ENCODE measurements at places on chromosomes 13 and 19. TPM values are rescaled to one million over a fixed set of nuclear protein-coding genes. Genes with fewer than 3 reads are reported as not detected.
A peak's percentile ranks its signal among the peaks of the same experiment; 100 is the strongest.

The CGB1 gene
- not detected for total RNA-seq

DNA sequence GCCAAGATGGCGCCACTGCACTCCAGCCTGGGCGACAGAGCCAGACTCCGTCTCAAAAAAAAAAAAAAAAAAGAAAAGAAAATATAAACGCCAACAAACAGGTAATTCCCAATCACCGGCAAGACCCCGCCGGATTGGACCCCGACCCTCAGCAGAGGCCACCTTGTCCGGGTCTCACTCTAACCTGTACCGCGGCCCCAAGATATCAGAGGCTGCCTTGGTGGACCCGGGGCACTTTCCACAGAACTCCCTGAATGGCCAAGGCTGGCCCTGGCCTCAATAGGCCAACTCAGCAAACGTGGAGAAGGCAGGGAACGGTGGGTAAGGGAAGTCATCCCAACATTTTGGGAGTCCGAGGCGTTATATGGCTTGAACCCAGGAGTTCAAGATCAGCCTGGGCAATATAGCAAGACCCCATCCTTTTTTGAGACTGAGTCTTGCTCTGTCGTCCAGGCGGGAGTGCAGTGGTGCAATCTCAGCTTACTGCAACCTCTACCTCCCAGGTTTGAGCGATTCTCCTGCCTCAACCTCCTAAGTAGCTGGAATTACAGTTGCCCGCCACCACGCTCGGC lies 27.8 kb downstream of the MAN2B1 start:
- DNase-seq, result no peak

DNA sequence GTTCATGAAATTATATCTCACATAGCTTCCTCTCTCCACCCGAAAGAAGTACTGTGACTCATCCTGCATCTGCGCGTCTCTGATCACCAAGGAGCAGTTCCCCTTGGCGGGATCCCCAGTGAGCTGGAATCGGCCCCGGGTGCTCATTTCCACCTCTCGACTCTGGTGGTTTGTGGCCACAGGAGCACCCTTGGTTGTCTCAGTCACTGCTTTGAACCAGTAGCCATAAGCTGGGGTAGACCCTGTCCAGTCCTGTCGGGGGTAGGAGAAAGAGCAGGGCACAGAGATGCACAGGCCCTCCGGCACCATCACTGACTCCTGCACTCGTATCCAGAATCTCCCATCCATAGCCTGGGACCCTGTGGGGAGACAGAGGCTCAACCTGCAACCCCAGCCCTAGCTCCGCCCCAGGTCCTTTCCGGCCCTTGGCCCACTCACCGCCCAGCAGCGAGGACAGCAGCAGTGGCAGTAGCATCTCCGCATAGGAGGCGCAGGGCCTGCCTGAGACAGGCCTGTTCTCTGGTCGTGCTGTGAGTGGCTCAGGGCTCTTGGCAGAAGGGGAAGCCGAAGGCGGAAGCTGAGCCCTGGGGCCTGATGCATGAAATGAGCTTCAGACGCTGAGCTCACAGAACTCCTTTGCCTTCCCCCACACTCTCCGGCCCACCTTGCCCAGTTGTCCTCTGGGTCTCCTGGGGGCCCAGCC lies at the start of gene SIGLEC10:
SIGLEC10 (minus strand) TSS at position 536 of the 703 bp plus-strand sequence; CDS start at position 475, 61 bp downstream.
- DNase-seq, result peak; percentile 81

The ADGRE3 gene
- total RNA-seq, result under 0.01 TPM

GRCh38 chr19:51887522-51888498 lies at the start of gene ZNF577:
TSS of gene ZNF577 (minus strand) at chr19:51887951. CDS start at chr19:51880382, 7,569 bp downstream.
- DNase-seq, result peak; percentile 37

- DNase-seq, result no peak
Measured at GRCh38 chr13:112465251-112466131, 89.3 kb downstream of the SPACA7 start.

- DNase-seq, result no peak
Measured at GRCh38 chr13:79267560-79267959, 138.5 kb downstream of the RBM26 start.

- DNase-seq, result no peak
Measured at GRCh38 chr13:96403651-96404050, 313.7 kb downstream of the HS6ST3 start.

GRCh38 chr19:18046059-18046718 lies 38.2 kb downstream of the ARRDC2 start:
- no peak for DNase-seq

The CATSPERD gene
- not detected for total RNA-seq

The LTBP4 gene
- total RNA-seq, result 103 TPM

The CABP5 gene
- total RNA-seq, result not detected

The SSC5D gene
- 0.27 TPM for total RNA-seq

- DNase-seq, result peak; percentile 71
Measured at GRCh38 chr13:40974460-40975407, 44.4 kb downstream of the ELF1 start.

- DNase-seq, result no peak
Measured at GRCh38 chr19:40534148-40534547, 42.5 kb upstream of the SHKBP1 start.

GRCh38 chr19:7072541-7072940 lies 3.0 kb downstream of the ZNF557 start:
- DNase-seq, result no peak

DNA sequence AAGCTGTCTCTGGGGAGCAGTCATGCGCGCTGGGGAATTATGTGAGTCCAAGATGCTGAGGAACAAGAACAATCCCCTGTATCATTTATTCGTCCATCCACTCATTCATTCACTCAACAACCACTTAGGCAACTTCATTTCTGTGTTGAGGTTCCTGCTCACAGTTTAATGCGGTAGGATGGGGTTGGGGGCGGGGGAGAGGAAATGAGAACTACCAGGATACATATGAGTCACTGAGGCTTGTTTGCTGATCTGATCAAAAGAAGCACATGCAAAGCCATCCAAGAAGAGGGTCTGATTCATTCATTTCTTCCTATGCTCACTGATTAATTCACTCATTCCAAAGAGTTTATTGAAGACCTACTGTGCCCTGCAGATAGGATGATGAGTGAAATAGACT lies 20.9 kb downstream of the ZNF536 start:
- DNase-seq, result peak; percentile 27

DNA sequence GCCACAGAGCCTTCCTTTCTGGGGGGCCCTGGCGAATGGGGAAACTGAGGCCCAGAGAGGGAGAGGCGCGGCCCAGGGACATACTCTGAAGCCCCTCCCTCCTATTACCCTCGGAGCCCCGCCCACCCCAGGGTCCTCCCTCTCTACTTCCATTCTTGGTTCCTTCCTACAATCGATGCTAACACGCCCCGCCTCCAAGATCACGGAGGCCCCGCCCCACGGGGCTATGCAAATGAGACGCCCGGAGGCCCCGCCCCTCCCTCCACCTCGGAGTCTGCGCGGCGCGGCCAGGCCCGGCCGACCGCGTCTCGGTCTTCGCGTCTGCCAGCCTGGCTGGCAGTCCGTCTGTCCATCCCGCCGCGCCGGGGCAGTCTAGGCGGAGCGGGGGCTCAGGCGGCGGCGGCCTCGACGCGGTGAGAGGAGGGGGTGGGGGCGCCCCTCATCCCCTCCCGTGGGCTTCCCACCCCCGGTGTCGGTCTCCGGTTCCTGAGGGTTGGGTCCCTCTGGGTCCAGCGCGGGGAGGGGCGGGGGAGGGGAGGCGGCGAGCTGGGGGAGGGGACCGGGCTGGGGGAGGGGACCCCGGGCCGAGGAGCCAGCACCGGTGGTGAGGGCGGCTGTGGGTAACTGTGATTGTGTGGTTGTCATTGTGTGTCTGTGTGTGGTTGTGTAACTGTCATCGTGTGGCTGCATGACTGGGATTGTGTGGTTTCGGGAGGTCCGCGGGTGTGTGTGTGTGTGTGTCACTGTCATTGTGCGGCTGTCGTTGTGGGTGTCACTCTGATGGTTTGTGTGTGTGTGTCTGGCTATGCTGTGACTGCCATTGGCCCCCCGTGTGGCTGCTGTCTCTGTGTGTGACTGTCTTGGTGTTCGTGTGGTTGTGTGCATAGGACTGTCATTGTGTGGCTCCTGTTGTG lies at the start of gene PLPPR2:
PLPPR2 (plus strand) TSS at position 273 of the 914 bp plus-strand sequence. CDS start 2,242 bp downstream, outside the sequence.
- peak; percentile 93 for DNase-seq

The KLK4 gene
- total RNA-seq, result not detected

The GNA15 gene
- 258 TPM for total RNA-seq

The MAP4K1 gene
- 31.5 TPM for total RNA-seq

- DNase-seq, result peak; percentile 29
Measured at GRCh38 chr13:106917673-106918556, 350.0 kb upstream of the ARGLU1 start.

GRCh38 chr13:83666141-83666540 lies 216.1 kb downstream of the SLITRK1 start:
- DNase-seq, result no peak

DNA sequence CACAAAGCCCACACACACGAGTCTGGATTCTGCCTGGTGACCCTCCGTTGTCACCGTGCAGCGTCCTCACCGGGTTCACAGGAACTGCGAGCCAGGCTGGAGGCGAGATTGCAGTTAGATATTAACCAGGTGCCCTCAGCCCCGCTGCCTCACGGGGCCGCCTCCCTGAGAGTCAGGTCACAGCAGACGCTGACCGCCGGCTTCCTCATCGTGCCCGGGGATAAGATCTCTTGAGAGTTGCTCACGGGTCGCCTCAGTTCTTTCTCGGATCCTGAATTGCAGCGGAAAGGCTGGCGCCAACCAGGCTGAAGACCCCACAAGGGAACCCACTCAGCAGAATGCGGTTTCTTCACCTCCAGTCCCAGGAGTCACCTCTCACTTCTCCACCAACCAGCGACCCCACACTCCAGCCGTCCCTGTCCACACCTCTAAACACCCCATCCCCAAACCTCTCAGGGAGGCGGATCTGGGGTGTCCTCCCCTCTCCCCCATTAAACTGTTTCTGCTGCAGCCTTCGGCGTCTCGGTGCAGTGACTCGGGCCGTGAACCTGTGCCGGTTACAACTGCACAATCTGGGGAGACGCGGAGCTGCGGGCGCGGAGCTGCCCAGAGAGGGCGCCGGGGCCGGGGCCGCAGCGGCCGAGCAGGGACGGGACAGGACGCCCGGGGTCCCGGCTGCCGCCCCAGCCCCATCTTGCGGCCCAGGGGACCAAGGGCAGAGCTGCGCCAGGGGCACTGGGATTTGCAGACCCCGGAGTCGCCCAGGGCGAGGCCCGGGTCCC lies 591 bp downstream of the ZNF823 start:
- peak; percentile 43 for DNase-seq

DNA sequence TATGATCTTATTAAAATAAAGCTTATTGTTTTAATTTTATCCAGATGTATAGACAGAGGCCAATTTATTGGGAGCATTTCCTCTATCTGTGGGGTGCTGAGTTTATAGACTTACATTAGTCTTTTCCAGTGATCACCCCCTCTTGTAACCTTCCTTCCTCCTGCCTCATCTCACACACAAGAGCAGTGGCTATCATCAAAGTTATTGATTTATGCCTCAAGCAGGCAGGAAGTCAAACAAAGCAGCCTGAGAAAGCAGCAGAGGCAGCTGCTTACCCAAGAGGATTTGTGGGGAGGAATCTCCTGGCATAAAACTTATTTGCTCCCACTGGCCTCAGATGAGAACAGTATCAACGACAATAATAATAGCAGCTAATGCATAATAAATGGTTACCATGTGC lies 26.3 kb upstream of the DCLK1 start:
- no peak for DNase-seq

DNA sequence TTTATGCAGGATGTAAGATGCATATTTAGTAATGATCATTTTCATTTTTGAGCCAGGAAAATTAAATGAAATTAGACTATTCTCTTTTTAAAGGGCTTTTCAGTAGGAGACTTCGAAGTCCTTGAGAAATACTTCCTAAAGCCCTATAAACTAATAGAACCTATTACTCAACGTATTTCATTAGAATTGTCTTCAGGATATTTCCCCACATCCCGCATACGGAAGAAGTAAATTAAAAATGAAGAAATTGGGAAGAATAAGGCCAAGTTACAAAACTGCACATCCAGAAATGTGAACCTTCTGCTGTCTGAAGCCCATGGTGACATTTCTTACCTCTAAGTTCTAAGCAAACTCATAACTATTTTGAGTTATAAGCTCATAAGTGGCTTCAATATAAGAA lies 66.5 kb downstream of the RXFP2 start:
- no peak for DNase-seq

- DNase-seq, result no peak
Measured at GRCh38 chr19:5571777-5572176, 4.0 kb upstream of the TINCR start.

DNA sequence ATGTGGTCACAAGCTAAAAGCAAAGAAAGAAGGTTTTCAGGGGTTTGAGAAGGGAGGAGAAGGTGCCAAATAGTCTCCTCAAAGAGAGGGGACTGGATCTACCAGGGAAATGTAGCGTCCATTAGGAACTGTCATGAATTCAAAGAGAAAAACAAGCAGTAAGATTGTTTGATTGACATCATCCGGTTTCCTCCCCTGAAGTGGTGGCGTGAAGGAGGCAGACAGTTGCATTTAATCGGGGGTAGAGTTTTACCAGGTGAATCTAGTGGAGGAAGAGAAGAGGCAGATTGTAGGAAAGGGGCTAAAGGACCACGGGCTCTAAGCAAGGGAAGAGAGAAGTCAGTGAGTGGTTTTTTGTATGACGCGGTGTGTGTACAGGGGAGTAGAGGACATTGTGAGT lies 13.0 kb upstream of the CYSLTR2 start:
- no peak for DNase-seq

GRCh38 chr19:377801-378581 lies 31.0 kb downstream of the C2CD4C start:
- no peak for DNase-seq

DNA sequence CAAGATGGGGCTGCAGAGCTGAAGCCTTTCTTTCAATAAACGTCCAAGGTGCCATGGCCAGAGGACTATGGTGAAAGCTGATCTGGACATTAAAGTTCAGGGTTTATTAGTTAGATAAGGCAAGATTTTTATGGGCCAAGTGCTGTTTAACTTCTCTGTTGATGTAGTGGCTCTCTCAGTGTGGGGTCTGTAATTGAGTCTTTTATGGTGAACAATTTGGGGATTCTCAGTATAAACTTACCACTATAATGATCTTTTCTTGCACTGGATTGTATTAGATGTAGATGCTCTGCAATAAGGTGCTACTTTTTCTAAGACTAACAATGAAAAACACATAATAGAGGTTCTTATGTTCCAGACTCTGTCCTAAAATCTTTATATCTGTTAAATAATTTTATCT lies 190.1 kb upstream of the KLF12 start:
- no peak for DNase-seq

The LRRC63 gene
- 1.9 TPM for total RNA-seq

The CPT1C gene
- total RNA-seq, result 0.54 TPM

The MAMSTR gene
- total RNA-seq, result 1.1 TPM

DNA sequence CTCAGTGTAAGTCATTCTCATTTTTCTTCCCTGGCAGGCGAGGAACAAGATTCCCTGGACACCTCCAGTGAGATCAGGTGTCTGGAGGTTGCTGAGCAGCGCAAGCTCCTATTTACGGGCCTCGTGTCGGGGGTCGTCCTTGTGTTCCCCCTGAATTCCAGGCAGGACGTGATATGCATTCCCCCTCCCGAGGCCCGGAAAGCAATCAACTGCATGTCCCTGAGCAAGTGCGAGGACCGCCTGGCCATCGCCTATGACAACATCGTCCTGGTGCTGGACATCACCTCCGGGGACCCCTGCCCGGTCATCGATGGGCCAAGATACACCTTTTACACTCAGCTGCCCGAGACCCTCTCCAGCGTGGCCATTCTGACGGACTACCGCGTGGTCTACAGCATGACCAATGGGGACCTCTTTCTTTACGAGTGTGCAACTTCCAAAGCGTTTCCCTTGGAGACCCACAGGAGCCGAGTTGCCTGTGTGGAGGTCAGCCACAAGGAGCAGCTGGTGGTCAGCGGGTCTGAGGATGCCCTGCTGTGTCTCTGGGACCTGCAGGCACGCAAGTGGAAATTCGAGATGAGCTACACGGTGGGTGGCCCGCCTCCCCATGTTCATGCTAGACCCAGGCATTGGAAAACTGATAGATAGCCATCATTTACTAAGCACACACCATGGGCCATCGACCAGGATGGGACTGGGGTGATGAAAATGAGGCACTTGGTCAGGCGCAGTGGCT lies 21.5 kb upstream of the SIN3B start:
- DNase-seq, result no peak

Measured in hematopoietic multipotent progenitor cell (in vitro differentiated cells).